ENCODE measurements at places on chromosomes 3 and 15.

DNA sequence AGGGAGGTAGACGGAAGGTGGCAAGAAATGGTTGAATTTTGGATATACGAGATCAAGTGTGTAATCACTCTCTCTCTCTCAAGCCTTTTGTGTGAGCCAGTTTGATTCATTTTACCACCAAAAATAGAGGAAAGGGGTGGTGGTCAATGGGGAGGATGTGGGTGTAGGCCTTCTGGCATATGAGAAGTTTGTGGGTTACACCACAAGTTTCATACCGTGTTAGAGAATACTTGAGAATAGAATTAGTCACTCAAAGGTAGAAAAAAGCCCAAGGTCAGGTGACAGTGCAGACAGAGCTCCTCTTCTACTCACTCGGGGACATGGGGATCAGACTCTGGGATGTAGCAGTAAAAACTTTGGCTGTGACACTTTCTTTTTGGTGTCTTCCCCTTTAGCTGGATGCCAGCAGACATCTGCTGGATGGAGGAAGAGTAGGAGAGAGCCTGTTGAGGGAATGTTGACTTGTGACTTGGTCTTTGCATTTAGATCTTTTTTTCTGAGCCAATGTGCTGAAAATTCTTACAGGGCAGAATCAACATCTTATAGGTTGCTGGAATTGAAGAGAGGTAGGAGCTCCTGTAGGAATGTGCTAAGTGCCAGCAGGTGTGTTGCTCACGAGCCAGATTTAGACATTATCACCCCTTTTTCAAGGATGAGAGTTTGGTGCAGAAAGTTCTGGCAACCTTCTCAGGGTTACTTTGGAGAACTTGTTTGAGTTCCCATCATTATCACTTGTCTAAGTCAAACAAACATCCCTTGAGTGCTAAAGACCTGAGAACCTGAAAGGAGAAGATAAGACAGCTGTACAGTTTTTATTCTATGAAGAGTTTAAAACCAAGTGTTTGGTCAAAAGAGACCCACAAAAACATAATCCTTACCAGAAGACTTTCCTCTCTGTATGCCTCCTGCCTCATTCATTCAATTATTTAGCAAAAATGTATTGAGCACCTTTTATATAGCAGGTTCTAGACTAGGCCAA, 43.9 kb upstream of the RYK start:
- no peak for DNase-seq

- no peak for DNase-seq
Observed at GRCh38 chr3:40404591-40405198, 17.7 kb downstream of the ENTPD3 start.

DNA sequence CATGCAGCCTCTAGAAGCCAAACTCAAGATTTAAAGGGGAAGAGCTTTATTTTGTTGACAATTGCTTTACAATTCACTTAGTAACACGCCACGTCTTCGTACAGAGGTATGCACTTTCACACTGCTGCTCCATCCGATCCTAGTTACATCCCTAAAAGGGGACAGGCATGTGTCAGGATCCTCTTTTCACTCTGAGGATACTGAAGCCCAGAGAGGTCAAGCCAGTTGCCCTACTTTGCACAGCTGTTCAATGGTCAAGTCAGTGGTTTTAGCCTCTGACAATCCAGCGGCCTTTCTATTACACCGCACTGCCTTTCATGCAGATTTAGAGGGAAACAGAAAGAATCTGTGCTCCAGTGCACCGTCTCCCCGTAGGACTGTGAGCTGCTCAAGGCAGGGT, 44.9 kb upstream of the CHRNB4 start:
- no peak for DNase-seq

GRCh38 chr3:107328069-107328468, 49.2 kb upstream of the CCDC54 start:
- DNase-seq = no peak

- no peak for DNase-seq
Observed at GRCh38 chr15:45346381-45346780, 32.0 kb downstream of the GATM start.

DNA sequence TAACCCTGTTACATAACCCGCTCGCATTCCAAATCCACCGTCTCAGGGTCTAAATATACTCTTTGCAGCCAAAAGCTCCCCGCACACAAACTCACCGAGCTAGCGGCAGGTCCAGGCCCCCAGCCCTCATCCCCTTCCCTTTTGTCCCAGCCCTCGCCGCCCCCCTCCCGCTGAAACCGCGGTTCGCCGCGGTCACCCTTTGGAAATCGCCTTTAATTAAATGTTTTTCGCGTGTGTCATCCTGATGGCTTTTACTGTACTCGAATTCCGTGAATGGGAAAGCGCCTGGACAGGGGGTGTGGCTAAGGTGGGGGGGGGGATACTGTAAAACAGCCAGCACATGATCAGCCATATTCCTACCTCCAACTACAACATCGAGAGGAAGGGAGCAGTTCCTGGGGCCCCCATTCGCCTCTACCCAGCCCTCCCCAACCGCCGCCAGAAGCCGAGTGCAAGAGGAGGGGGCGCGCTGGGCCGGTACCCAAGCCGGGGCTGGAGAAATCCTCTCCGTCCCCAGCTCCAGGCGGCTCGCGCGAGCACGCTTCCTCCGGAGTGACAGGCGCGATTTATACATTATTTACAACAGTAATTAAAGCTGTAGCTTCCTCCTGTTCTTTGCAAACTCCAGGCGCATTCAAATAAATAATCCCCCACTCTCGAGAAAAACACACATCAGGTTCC, 1.7 kb downstream of the RORA start:
- DNase-seq = no peak

DNA sequence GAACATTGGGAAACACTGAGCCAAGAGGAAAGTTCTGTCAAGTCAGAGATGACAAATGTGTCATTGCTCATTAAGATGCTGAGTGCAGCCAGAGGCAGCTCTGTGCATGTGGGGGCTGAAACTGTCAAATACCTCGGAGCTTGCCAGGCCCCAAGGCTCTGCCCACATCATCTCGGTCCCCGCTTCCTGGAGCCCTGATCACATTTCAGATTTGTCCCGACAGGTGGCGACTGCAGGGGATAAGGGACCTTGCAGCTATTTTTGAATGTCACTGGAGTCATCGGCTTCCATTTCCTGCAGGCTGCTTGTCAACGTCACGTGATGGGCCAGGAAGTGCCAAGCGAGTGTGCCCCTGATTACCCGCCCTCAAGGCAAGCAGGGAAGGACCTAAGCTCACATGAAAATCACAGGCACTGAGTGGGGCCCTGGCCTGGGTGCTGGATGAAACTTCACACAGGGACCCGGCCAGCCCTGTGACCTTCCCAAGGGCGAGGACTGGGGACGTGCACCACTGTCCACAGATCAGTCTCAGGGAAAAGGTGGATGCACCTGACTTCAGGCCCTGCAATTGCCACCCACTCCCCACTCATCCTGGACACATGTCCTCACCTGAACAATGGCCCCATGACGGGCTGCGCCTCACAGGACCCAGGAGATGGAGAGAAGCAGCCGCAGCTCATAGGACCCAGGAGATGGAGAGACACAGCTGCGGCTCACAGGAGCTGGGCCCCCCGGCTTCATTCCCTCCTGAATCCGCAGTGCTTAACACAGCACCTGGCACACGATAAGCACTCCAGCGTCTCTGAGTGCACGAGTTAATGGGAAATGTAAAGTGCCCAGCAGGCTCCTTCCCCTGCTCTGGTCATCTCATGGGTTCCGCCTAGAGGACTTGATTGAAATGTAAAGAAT, 73.4 kb downstream of the NUP210 start:
- DNase-seq = peak; percentile 17

DNA sequence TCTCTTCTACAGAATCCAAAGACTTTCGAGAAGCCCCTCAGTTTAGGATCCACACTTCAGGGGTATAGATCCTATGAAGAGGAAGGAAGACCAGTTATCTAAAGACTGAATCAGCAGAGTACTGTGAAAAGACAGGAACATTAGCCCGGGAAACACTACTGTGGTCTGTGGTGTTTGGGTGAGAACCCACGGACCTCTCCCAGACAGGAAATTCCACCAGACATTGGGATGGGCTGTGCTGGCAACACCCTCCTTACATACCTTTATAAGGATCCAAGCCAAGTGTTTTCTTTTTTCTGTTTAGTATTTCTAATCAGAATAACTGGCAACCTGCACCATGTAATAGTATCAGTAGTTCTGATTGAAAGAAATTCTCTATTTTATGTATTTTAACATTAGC, 14.1 kb downstream of the TMEM207 start:
- no peak for DNase-seq

DNA sequence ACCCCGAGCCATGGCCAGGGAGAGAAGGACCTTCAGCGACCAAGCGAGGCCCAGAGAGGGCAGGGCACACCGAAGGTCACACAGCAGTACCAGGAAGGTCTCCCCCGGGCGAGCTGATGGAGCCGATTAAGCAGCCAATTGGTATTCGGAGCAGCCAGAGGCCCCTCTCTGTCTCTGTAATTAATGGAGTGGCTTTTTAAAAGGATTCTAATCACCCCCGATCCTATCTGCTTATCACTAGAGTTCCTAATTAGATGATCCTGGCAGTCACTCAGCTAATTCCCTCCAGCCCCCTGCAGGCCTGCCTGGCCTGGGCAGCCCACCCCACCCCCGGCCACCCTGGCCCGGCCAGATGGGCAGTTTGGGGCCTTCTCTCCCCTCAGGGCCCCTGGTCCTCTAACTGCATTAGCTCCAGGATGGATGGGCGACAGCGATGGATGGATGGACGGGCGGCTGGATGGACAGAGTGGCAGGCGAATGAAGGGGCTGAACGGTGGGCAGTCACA, 1.6 kb upstream of the DNAJB8 start:
- DNase-seq = no peak

DNA sequence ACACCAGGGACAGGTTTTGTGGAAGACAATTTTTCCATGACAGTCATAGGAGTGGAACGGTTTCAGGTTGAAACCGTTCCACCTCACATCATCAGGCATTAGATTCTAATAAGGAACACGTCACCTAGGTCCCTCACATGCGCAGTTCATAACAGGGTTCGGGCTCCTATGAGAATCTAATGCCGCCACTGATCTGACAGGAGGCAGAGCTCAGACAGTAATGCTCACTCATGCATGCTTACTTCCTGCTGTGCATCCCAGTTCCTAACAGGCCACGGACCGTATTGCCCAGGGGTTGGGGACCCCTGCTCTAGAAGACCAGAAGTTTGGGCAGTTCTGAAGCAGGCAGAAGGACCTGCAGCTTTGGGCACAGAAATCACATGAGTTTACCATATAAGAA, 61.5 kb downstream of the MYO1E start:
- no peak for DNase-seq

DNA sequence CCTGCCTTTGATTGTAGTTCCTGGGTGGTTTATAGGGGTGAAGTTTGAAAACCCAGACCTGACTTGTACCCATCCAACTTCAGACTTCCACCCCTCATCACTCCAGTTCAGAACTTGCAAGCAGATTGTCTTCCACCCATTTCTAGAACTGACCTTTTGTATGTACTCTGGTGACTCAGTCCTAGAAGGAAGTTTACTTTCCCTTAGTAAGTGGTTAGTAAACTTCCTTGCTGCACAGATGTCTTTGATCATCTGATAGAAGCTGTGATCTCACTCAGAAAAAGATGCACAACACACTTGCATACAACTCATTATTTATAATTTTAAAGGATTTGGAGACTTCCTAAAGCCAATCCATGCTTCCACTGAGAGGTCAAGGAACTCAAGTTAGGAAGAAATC, 368.0 kb downstream of the MFSD1 start:
- no peak for DNase-seq

- no peak for DNase-seq
Observed at GRCh38 chr3:190617185-190617584, 103.3 kb downstream of the IL1RAP start.

DNA sequence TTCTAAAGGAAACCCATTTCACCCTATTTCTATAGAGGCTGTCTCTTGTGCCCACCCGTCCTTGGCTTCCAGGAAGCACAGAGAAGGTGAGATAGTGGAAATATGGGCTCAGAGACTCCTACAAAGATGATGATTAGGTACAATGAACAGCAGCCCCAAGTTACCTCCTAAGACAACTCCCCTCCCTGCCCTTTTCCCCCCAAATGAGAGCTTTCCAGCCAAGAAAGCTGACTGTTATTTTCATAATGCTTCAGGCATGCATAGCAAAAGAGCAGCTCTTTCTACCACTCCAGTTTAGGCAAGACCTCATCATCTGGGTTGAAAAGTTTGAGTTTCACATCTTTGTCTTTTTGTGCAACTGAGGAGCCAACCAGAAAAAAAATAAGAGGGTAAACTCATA, 248.8 kb upstream of the ADAMTS9 start:
- no peak for DNase-seq

DNA sequence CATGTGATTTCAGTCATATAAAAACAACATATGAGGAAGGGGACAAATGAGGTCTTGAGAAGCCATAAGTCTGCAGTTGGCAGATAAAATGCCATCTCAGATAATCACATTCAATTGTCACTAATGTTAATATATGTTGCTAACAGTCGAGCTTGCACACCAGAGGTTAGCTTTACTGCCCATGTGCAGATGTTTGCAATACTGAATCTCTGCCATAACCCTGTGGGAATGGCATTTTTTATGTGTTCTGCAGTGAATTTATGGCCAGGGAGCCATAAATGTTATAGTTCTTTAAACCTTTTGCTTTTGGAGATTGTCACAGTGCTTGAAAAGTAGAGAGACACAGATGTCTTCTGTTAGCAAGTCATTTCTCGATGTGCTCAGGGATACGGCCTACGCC, 141.5 kb downstream of the RORA start:
- no peak for DNase-seq

DNA sequence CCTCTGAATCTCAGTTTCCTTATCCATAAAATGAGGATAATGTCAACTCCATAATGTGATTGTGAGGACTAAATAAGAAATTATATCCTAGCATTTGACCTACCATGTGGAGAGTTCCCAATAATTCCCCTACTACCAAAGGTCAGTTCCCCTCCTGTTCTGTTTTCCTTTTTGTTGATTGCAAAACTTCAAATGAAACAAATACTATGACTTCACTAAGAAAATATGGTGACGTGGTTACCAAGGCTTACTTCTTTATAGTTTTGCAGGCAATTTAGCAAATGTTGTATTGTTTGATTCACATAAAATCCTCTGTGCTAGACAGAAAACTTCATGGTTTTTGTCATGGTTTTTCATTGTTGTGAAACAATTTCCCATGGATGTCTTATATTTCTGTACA, 153.8 kb upstream of the RORA start:
- DNase-seq = no peak

- no peak for DNase-seq
Observed at GRCh38 chr3:171103185-171103584, 76.7 kb upstream of the SLC2A2 start.

GRCh38 chr3:124517306-124517705, 212.9 kb upstream of the UMPS start:
- DNase-seq = no peak
